ENCODE measurements at places on chromosomes 4 and X.

DNA sequence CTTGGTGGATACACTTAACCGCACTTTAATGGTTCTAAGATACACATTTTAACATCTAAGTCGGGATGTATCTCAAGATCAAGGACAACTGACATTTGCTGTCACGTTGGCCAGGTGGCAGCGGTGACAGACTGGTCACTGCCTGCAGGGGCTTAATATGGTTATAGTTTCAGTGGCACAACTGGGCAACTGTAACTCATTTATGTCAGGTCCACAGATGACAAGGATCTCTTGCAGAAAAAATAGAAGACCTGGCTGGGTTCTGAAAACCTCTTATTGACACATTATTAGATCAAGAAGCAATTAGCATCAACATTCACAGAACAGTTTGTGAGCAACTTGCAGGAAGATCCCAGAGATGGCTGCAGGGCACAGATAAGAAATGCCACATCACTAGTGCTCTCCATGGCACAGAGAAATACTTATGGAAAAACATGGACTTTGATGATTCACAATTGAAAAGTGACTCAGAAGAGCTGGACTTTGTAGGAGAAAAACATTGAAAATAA, 99.6 kb upstream of the SORBS2 start:
- no peak for DNase-seq

GRCh38 chr4:14769993-14770392, 232.3 kb upstream of the CPEB2 start:
- DNase-seq, result no peak

DNA sequence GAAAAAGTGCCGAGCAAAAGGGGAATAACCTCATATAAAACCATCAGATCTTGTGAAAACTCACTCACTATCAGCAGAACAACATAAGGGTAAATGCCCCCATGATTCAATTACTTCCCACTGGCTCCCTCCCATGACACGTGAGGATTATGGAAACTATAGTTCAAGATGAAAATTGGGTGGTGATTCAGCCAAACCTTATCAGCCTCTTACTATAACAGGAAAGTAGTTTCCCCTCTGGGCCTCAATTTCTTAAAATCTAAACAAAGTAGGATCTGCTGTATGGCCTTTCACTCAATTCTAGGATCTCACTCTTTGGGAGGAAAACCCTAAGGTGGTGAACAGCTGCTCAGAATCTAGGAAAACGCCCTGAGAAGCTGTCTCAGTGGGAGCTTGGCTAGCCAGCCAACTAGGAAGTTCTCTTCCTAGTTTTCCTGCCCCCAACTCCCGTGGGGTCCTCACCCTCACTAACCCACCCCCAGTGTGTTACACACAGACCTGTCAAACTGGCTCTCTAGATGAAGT, 1017.1 kb upstream of the HS3ST1 start:
- no peak for DNase-seq

DNA sequence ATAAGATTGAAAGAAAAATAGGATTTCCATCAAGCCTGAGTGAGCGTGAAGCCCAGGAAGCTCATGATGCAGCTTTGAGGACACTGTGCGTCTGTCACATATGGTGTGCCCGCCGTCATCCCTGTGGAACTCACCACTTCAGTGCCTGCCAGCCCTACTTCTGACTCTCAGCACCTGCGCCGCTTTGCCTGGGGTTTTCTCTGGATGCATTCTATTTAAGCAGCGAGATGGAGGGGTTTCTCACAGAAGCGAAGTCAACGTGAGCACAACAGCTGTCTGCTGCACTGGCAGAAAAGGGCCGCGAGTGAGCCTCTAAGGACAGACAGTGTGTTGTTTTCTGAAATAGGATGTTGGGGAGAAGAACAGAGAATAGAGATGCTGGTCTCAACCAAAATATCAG, 6.2 kb upstream of the TMEM128 start:
- no peak for DNase-seq

GRCh38 chr4:27886120-27886519, 1025.5 kb downstream of the STIM2 start:
- no peak for DNase-seq

DNA sequence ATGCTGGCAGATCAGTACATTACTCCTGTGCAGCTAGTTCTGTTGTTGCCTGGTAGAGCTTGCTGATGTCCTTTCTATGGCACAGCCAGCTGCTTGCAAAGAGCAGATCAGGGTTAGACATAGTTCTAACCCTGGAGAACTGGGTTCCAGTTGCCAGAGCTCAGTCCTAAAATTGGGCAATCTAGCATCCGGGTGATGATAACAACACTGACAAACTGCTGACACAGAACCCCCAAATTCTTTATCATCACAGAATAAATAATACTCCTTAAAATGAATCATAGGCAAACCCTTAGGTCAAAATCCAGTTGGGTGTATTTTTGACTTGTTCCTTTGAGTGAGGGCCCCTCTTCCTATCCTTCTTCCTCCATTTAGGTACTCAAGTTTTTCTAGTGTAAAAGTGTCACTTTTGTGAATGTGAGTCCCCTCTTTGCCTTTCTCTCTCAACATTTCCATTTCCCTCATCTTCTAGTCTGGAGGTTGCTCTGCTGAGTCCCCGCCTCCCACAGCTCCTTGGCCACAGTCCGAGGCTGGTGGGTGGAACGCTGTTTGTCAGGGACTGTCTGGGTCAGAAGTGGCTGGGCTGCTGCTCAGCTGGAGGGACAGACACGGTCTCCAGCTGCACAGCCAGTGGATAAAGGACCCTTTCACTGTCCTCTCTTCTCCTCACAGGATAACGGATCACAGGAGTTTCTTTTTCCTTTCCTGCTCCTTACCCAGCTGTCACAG, 93.6 kb upstream of the RASGEF1B start:
- DNase-seq, result no peak

GRCh38 chr4:100147198-100147597, 43.1 kb downstream of the DDIT4L start:
- no peak for DNase-seq

DNA sequence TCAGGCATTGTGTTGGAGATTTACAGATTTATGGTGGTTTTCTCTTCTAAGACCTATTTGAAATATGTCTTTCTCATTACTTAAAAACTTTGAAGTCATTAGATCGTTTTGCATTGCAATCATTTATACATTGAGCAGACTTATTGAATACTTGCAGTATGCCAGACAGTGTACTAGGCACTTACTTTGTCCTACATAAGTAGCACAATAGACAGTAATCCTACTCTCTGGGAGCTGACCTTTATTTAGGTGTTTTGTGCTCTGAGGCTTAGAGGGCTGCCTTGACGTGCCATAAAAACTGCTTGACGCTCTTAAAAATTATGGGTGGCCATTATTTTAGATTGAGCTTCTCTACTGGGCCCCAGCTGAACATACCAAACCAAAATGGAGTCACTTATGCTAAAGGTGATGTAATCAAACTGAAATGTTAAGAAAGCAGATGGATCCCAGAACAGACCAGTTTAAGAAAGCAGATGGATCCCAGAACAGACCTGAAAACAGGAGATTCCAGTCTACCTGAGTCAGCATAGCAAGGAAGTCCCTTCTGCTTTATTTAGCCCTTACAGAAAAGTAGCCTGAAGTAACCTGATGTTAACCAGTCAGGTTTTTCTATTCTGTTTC, 42.4 kb downstream of the PTTG2 start:
- DNase-seq, result no peak

DNA sequence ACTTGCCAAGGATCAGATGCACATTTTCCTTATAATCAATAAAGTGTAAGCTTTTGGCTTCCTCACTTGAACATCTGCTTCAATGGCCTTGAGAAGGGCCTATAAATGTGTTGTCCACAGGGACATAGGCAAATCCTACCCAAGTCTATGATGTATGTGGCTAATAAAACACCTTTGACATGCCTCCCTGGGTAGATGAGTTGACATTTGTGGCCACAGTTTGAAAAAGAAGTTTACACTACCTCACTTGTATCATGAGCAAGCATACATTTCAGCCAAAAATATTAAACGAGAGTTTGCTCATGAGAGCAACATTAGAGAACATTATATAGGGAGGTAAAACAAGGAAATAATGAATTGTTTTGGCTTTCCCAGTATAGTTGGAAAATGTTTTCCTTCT, 1067.7 kb downstream of the C4orf33 start:
- no peak for DNase-seq

- DNase-seq, result no peak
Observed at GRCh38 chr4:124092101-124092500, 620.4 kb downstream of the ANKRD50 start.
